ENCODE measurements at places on chromosomes 12 and 14.

GRCh38 chr12:24895612-24896011 lies 53.3 kb downstream of the BCAT1 start:
- no peak for DNase-seq

DNA sequence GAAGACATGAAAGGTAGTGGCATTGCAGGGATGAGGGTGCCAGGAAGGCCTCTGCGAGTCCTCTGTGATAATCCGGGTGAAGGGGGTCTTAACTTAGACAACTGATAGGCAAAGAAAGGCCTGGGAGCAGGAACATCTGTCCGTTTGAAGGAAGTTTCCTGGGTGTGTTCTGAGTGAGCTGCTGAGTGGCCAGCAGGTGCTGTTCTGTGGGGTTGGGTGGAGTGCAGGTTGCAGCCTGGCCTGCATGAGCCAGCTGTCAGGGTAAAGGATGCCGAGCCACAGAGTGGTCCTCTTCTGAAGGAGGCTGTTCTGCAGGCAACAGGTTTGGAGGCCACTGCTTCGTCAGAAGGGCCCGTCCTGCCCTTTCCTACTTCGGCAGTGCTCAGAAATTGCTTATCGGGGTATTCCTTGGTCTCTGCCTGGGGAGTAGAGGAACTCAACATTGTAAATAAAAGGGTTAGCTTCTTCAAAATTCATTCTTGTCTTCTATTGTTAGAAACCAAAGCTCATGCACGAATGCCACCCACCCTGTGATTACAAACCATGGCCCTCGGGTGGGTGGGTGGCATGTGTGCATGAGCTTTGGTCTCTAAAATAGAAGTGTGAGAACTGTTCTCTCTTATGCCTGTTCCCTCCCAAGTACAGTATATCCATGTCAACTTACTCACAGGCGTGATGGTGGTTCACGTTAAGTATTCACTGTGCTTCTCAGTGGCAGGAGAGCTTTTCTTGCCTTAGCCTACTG lies 118.9 kb downstream of the CHST11 start:
- no peak for DNase-seq

DNA sequence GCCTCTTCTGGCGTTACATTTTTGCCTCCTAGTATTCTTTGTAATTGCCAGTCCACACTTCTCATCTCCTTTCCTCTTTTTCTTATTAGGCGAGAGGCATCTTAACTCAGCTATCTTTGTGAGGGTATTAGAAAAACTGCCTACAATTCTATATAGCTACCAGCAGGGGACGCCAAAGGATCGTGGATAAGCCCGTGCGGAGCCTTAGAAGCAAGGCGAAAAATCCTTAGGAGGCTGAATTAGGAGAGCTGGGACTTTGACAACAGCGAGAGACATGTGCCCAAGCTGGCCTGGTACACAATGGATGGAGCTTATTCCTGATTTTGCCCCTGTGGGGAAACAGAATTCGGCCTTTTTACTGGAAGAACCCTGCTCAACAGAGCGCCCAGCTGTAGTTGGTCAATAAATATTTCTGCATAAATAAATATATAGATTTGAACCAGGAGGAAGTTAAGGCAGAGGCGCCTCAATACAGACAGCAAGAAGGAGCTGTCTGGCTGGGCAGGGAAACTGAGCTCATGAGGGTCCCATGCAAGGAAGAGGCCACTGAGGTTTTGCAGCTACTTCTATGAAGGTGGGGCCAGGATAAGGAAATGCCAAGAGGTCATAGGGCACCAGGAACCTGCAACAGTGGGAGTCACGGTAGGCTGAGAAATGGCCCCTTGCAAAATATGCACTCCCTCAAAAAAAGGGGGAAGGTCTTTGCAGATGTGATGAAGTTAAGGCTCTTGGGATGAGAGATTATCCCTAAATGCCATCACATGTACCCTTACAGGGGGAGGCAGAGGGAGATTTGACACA lies 14.6 kb upstream of the RBM19 start:
- DNase-seq: no peak

GRCh38 chr12:72268386-72268785 lies 3.8 kb upstream of the TRHDE start:
- no peak for DNase-seq

GRCh38 chr12:42652048-42652447 lies 62.5 kb upstream of the PRICKLE1 start:
- no peak for DNase-seq

DNA sequence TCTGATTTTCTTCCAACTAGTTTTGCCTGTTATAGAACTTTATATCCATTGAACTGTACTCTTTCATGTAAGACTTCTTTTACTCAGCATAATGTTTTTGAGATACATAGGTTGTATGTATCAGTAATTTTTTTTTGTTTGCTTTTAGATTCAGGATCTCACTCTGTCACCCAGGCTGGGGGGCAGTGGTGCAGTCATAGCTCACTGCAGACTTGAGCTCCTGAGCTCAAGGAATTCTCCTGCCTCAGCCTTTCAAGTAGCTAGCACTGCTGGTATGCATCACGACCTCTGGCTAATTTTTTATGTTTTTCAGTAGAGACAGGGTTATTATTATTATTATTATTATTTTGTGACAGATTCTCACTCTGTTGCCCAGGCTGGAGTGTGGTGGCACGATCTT lies 65.0 kb upstream of the DDHD1 start:
- no peak for DNase-seq

DNA sequence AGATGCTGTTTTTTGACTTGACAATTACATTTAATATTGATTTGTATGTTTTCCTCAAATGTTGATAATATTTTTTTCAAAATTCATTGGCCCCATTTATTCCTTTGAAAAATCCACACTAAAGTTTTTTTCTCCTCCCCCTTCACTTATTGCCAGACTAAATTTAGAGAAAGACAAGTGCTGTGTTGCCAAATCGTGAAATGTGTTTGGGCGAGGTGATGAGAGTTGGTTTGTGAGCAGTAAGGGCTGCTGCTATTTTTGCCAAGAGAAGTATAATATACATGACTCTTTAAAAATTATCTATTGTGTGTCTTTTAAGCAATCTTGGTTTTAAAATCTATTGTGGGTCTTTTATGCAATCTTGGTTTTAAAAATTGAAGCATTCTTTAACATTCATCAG lies 188.9 kb downstream of the PPFIA2 start:
- no peak for DNase-seq

GRCh38 chr14:51602310-51602709 lies 49.4 kb upstream of the FRMD6 start:
- DNase-seq: no peak

Measured in stimulated activated CD4-positive, alpha-beta T cell treated with anti-CD3 and anti-CD28 coated beads, Interleukin-1b, Interleukin-23, amount 100 ng/mL, for 24 hours (primary cell).